ENCODE measurements at places on chromosomes 5 and 9.

DNA sequence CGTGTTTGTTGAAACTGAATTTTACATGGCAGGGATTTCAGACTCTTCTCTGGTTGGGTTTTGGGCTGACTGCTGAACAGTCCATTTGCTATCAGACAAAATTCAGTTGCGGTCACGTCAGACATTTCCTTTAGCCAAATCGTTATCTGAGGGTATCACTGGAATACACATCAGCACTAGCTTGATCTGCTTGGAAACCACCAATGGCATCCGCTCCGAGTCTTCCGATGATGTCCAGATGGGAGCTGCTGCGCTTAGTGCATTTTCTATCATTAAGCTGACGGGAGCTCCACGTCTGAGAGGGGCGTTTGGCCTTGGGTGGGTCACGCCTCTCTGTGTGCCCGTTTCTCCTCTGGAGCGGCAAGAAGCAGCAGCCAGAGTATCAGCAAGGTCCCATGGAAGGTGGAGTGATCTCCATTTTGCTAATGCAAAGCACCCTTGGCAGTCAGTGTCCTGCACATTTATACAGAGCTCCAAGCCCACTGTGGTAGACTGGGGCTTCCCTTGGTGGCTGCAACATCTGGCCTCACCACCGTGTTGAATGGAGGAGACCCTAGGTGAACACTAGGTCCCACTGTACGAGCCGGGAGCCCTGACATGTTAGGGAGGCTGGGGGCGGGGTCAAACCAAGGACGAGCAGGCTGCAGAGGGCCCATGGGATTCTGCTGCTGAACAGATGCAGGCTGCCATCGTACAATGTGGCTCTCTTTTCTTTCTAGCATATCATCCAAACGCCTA, 134.6 kb upstream of the PHYKPL start:
- DNase-seq, result no peak

DNA sequence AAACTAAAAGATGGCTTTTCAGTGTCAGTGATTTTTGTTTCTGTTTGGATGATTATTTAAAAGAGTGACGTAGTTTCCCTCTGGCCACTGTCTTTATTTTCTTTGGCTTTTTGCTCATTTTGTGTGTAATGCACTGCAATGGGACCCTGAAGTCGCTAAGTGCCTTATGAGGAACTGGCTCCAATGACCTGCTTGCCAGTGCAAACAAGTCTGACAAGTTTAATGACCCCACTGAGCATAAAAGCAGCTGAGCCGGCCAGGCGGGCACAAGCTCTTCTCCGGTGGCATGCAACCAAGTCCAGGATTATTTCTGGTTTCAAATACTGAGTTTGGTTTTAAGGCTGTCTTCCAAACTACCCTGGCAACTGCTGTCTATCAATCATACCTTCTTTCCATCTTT, 15.6 kb upstream of the GNA14 start:
- no peak for DNase-seq

DNA sequence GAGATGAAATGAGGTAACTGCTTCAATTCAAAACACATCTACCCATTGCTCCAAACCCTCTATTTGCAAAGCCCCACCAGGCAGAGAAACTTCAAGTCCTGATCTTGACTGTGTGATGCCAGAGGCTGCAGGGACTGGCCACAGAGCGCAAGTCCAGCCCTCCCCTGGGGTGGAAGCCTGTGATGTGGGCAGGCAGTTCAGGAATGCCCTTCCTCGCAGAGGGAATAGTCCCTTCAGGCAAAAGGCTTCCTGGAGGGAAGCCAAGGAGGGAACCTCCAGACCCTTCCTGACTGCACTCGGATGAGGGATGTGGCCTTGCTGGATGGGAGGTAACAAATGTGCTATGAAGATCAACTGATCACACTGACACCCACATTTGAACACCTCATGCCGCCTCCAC, 131.2 kb downstream of the SLIT3 start:
- DNase-seq, result no peak

- DNase-seq, result no peak
Observed at GRCh38 chr9:114532561-114533237, 27.4 kb upstream of the WHRN start.

DNA sequence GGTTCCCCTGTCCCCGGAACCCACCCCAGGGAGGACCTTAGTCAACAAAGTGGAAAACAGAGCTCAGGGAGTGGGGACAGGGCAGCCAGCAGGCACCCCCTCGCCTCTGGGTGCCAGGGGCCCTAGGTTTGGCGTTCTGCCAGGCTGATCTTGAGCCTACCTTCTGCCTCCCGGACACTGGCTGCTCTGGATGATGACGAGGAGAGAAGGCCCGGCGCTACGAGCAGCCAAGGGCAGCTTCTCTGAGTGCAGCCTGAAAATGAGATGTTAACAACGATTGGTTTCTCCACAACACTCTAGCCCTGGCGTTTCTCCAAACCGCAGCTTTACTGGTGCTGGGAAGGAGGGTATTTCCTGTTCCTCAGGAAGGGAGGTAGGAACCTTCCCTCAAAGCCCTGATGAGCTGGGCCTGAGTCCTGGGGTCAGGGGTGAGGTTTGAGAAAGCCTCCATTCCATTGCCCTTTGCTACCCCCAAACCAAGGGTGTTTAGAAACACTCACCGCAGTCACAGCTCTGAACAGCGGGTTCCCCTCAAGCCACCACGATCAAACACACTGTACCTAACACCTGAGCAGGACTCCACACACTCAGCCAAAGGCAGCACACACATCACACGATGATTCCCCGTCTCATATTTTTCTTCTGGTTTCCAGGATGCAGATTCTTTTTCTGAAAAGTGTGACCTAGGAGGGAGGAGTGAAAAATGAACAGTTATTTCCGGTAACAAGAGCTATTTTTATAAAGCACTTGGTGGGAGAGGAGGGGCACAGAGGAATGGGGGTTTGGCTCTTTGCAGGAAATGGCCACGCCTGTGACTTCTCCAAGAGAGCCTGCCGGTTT, at the start of gene STING1:
TSS of gene STING1 (minus strand) at position 709 of the 840 bp plus-strand sequence. CDS start 1,054 bp downstream, outside the sequence.
- DNase-seq, result peak; percentile 79

DNA sequence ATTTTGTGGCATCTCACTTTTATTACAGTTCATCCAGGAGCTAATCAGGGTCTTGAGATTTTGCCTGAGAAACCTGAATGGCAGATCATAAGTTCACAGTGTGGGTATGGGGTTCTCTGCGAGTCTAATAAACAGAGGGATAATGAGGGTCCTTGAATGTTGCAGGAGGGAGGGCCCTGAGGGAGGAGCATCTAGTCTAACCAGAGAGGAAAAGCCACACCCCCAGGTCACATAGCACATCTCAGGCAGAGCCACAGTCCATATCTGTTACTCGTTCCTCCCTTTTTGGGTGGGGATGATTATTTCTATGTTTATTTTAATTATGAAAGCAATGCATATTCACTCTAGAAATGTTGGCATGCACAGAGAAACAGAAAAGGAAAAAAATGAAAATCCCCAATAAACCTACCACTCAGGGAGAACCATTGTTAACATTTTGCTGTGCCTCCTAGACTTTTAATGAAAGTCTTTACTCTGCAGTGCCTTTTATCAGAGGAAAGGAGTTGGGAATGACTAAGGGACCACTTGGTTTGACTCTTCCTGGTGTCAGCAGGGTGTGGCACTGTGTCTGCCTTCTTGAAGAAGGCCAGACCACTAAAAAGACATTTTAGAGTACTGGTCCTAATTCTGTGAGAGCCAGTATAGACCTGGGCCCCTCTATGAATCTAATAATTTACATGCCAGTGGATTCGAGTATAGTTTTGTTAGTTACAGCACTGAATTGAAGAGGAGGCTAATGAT, 2.8 kb downstream of the GALNT12 start:
- no peak for DNase-seq

GRCh38 chr9:75185585-75186170, 97.4 kb downstream of the OSTF1 start:
- no peak for DNase-seq

DNA sequence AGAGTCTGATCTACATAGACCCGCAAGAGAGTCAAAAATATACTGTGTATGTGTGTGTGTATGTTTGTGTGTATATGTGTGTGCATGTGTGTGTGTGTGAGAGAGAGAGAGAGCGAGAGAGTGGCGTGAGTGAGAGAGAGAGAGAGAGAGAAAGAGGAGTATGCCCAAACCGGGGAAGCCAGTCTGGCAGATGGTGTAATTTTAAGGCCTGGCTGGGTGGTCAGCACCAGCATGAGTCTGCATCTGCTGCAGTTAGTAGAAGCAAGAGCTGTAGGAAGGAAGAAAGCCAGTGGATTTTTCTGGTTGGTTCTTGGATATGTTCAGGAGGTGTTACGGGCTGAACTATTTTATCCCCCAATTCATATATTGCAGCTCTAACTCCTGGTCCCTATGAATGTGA, 75.2 kb downstream of the ACTBL2 start:
- no peak for DNase-seq

DNA sequence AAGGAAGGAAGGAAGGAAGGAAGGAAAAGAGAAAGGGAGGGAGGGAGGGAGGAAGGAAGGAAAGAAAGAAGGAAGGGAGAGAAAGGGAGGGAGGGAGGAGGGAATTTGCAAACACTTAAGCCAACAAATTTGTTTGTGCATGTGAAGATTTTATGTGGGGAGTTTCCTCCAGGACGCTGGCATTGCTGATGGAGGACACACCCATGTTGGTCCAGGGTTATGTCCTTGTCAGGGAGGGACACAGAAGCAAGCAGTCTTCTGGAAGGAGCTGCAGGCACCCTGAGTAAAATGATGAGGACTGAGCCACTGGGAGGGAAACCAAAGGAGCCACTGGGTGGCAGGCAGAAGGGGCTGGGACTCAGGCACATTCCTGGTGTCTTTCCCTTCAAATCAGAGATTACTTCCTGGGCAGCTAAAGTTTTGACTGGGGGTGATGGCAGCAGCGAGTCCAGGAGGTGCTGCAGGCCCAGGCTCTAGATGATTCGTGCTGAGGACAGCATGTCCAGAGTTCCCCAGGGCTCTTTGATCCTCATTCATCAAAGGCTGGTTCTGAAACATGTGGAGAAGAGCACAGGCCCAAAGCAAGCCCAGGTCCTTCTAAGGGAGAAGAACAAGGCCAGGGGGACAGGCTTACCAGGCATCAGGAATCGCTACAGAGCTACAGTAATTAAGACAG, 109.2 kb downstream of the PAX5 start:
- DNase-seq, result no peak

GRCh38 chr5:43592363-43592762, 10.6 kb upstream of the NNT start:
- no peak for DNase-seq

- DNase-seq, result no peak
Observed at GRCh38 chr5:175246242-175246888, 197.6 kb downstream of the DRD1 start.

GRCh38 chr5:82291420-82291819, 13.3 kb upstream of the RPS23 start:
- no peak for DNase-seq

DNA sequence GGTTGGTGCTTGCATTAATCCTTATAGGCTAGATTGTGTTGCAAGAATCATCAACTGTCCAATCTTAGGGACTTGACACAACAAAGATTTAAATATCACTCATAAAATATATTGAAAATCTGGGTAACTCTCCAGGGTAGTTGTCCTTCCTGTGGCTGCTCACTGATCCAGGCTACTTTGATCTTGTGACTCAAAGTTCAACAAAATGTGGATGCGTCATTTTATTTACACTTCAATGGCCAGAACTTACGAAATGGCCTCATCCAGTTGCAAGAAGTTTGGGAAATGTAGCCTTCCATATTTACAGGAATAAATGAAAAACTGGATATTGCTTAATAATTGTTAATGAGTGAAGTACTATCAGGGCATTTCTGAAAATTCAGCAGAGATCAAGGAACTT, 235.5 kb upstream of the ACTBL2 start:
- DNase-seq, result no peak

- DNase-seq, result no peak
Observed at GRCh38 chr5:95822542-95823181, at the start of gene GLRX. Gene GLRX (minus strand): TSS chr5:95822726. CDS start chr5:95822662, 64 bp downstream.

DNA sequence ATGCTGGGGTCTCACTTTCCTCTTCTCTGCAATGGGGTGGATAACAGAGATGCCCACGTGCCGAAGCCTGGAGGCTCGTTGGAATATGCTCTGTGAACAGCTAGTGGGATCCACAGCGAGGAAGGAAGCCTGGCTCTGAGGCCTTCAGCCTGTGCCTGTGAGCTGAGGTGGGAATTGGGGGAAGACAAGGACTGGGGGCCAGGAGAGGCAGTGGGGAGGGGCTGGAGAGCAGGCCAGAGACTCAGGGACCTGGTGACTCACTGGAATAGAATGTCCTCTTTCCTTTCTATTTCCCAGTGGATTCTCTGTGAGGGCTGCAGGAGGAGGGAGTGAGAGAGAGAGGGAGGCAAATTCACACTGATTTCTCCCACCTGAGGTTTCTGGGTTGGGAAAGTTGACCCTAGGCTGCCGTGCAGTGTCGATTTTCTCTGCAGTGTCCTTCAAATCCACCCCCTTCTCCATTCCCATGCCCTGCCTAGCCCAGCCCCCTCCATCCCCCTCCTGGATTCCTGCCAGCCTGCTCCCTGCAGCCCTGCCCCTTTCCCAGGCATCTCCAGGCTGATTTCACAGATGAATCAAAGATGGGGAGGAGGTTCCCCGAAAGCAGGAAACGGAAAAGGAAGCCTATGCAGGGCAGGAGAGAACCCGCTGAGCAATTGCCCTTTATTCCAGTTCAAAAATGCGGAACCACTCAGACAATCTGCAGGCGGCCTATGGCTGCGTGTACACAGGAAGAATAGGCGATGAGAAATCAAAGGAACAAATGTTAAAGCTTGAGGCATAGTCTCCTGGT, 1.4 kb upstream of the SPAAR start:
- DNase-seq, result no peak

- DNase-seq, result no peak
Observed at GRCh38 chr9:107693625-107694326, 204.2 kb upstream of the KLF4 start.

DNA sequence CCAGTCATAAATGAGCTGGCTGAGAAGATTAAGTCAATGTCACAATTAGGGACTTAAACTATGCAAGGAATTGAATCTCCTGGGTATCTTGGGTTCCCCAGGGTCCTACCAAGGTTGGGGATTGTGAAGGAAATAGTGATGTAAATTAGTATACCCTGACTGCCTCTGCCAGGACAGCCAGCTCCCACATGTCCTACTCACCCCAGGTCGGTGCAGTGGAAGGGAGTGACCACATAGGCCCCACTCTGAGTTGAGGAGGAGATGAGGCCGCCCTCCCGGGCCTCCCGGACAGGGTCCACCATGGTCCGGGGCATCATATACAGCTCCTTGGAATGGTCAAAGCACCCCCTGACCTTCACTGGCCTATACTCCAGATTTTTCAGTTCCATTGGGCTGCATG, 2.7 kb downstream of the SURF1 start:
- DNase-seq, result no peak

DNA sequence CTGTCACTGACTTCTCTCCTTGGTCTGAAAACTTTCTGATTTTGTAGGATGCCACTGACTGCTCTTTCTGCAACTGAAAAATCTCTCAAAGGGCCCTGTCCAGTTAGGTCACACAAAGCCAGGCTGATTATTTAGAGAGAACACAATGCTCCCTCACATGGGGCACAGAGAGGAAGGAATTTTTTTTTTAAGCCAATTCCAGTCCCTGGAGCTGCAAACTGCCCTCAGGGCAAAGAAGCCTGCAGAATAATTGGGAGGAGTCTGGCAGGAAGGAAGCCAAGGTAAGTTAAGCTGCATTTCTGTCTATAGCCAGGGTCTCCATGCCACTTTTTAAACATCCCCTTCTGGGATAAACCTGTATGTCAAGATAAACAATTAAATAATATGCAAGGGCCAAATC, 305.5 kb downstream of the ZSWIM6 start:
- no peak for DNase-seq

GRCh38 chr9:115507148-115507547, 389.2 kb upstream of the TNC start:
- no peak for DNase-seq

GRCh38 chr5:162806195-162806594, 631.2 kb upstream of the CCNG1 start:
- no peak for DNase-seq
